ENCODE measurements at places on chromosomes 1 and 21.
A peak's percentile ranks its signal among the peaks of the same experiment; 100 is the strongest.

- peak; percentile 10 for DNase-seq
These were observed 9.9 kb upstream of the COG2 start for GRCh38 chr1:230632273-230632873.

DNA sequence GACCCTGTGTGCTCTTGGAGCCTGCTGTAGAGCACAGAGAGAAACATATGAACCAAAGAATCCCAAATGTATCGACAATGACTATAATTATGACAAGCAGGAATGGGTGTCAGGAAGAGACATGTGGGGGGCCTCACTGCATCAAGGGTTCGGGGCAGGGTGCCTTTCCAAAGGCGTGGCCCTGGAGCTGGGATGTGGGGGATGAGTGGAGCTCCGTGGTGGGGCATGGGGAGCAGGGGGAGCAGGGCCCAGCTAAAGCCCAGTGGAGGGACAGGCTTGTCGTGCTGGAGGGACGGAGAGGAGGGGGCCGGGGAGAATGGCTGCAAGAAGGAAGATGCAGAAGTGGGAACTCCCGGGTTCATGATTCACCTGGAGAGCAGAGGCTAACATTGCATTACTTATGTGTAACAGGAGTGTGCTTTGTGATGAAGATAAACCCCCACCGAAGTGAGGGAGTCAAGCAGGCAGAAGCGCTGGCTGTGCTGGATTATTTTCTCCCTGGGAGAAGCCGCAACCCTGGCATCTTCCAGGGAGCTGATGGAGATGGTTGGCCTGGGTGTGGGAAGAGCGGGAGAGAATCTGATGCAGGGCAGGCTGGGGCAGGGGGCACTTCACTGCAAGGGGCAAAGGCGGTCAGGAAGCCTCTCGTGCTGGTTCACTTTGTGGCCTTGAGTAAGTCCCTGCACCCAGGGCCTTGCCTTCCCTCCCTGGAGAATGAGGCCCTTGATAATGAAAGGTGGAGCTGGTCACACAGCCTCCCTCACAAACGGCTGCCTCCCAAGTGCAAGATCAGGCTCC lies 124.6 kb upstream of the RUNX3 start:
- DNase-seq, result no peak

GRCh38 chr1:11308699-11309224 lies 35.8 kb downstream of the UBIAD1 start:
- peak; percentile 57 for DNase-seq

GRCh38 chr1:19427087-19427781 lies 58.1 kb downstream of the CAPZB start:
- DNase-seq, result no peak

GRCh38 chr21:41250519-41250918 lies 66.1 kb upstream of the FAM3B start:
- no peak for DNase-seq

DNA sequence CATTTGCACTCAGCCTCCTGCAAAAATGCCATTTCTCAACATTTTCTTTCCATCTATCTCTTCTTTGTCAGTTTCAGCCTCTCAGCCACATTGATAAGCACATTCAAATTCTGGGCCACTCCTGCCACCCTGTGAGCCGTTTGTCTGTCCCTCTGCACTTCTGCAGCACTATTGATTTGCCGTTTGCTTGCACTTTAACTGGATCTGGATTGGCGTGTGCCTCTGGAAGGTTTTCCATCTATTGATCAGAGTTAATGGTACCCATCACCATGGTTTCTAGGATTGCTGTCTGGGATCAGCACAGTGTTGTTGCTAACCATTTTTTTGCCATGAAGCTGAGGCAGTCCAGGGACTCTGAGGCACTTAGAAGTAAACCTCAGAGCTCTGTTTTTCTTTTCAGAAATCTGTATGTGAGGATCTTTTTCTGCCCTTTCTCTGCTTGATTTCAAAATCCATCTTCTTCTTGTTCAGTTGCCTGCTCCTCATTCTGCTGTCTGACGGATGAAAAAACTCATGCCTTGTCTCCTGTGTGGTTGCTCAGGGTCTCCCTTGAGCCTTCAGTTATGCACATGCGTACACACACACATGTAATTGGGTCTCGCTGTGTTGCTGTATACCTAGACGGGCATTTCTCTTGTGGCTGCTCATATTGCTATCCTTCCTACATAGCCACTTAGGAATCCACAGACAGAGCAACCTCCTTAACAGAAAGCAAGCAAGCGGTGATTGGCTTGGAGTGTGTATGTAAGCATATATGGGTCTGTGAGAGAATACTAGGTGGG lies 67.9 kb downstream of the NOS1AP start:
- no peak for DNase-seq

- peak; percentile 78 for DNase-seq
These were observed 795 bp upstream of the POU2F1 start for GRCh38 chr1:167219646-167220536.

- no peak for DNase-seq
These were observed 39.0 kb upstream of the LBR start for GRCh38 chr1:225466848-225467192.

GRCh38 chr1:109712321-109712864 lies 342 bp downstream of the GSTM5 start:
- no peak for DNase-seq

DNA sequence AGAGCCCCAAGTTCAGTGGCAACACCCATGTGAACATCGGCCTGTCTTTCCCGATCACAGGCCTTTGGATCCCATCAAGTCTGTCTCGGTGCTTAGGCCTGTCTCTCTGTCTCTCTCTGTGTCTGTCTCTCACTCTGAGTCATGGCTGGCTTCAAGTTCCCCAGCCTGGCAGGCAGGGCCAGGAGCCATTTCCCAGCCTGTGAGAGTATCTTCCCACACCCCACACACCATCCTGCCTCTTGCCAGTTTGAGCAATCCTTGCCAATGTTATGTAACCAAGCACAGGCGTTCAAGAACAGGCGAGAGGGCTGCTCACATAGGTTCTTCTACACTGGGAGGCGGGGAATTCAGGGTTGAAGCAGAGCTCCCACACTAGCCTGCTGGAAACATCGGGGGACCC lies 70.0 kb upstream of the TMEM51 start:
- DNase-seq, result no peak

GRCh38 chr1:78052685-78053405 lies 7.1 kb downstream of the GIPC2 start:
- no peak for DNase-seq

- no peak for DNase-seq
These were observed 124.0 kb downstream of the SYT14 start for GRCh38 chr1:210061992-210062391.

DNA sequence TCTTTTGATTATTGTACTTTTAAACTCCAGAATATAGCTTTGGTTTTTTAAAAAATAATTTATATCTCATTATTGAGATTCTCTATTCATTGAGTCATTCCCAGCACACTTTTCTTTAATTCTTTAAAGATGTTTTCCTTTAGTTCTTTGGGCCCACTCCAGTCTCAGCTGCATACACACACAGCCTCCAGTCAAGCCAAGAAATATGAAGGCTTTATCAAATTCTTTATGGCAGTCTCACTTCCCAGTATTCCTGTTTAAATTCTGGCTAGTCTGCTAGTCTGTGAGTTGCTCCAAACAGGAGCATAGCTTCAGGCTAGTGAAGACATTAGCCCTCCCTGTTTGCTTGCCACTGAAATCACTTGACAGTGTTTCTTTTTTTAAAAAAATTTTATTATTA lies 61.2 kb downstream of the CRP start:
- DNase-seq, result no peak

DNA sequence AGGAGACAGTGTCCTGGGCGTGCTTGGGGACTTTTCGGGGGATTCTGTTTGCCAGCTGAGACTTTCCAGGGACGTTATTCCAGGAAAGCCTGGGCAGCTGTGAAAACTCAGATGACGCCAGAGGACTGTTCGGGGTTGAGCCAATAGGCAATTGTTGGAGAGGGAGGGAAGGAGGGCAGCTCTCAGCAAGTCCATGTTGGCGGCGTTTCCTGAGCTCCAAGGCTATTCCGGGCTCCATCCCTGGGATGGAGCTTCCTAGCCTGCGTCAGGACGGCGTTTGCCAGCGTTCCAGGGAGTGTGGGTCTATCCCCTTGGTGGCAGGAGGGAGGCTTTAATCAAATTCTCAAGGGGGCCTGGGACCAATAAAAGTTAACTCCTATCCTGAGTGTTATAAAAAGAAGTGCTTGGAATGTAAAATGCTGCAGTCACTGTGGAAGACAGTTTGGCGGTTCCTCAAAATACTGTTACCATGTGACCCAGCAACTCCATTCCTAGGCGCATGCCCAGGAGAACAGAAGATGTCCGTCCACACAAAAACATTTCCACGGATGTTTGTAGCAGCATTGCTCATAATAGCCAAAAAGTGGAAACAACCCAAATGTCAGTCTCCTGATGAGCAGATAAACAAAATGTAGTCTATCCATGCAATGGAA lies 15.2 kb downstream of the SLC27A3 start:
- no peak for DNase-seq

DNA sequence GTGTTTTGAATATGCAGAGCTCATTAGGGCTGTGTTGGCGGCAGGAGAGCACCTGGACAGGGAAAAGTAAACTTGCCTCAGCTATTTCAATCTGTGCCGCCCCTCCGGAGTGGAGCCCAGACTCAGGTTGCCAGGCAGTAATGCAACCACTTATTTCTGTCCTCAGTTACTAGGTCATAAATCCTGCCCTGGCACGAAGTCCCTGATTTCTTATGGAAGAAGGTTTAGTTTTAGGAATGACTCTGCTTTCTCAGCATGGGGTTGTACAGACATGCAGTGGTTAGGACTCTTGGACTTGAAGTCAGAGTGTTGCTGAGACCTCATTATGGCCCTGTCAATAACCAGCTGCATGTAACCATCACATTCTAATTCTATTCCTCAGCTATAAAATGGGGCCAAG lies 98.3 kb upstream of the FGGY start:
- no peak for DNase-seq

DNA sequence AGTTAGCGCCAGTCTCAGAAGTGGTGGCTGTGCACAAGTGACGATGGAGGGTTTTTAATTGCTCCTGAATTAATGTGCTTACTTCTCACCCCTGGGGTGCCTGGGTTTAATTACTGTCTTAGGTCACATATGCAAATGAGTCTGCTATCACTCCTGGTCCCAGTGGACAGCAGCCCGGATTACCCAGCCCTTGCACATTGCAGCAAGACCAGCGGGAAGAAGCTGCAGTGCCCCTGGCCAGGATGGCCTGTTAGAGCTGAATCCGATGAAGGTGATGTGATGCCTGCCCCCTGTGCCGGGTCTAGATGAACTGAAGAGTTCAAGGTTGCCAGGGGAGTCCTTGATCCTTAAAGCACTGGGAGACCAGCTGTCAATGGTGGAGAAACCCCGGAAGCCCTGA lies 24.2 kb downstream of the ENO1 start:
- no peak for DNase-seq

- peak; percentile 79 for DNase-seq
These were observed 177.7 kb downstream of the DPYD start for GRCh38 chr1:97743129-97743528.

DNA sequence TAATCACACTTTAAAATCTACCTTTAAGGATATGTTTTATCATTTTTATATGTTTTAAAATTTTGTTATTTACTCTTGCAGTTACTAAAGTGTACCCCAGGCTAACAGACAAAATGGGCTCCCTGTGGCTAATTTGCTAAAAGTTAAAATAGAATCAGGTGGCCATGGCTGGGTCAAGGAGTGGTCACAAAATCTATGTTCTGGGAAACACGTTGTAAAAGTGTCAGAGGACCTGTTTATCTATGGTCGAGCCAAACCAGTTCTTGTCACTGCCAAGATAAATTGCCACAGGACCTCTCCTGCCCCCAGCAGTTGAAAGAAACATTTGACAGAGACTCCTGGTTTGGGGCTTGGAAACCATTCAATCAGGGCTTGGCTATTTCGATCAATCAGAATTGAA lies 21.2 kb upstream of the TTLL7 start:
- no peak for DNase-seq

DNA sequence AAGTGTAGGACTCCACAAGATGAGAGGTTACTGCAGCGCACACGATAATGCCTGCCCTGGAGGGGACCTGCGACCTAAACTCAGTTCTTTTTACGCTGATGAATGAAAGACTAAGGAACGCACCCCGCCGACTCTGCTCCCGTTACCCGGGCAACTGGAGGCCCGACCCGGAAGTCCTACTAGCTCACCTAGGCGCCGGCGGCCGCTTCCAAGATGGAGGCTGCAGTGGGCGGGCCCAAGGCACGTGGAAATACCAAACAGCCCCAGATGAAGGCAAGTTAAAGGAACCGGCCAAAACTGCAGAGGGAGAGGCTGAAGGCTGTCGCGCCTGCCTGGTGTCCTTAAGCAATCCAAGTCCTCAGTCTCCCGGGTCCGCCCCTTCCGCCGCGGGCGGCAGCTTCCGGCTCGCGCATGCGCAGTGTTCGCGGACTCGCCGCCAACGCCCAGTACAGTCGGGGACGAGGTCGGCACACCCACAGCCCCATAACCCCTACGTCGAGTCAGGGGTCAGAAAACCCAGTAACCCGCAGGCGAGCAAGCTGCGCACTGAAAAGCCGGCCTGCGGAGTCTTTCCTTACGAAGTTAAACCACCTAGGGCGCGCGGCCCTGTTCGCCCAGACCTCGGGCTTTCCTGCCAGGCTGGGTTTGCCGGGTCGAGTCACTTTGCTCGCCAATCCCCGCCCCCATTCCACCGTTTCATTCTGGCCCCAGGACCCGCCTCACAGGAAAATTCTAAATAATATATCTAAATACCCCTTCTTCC lies at the start of gene SETD4:
Gene SETD4 (minus strand): TSS at position 368 of the 763 bp plus-strand sequence. CDS start 1,638 bp downstream, outside the sequence.
- DNase-seq, result peak; percentile 61

DNA sequence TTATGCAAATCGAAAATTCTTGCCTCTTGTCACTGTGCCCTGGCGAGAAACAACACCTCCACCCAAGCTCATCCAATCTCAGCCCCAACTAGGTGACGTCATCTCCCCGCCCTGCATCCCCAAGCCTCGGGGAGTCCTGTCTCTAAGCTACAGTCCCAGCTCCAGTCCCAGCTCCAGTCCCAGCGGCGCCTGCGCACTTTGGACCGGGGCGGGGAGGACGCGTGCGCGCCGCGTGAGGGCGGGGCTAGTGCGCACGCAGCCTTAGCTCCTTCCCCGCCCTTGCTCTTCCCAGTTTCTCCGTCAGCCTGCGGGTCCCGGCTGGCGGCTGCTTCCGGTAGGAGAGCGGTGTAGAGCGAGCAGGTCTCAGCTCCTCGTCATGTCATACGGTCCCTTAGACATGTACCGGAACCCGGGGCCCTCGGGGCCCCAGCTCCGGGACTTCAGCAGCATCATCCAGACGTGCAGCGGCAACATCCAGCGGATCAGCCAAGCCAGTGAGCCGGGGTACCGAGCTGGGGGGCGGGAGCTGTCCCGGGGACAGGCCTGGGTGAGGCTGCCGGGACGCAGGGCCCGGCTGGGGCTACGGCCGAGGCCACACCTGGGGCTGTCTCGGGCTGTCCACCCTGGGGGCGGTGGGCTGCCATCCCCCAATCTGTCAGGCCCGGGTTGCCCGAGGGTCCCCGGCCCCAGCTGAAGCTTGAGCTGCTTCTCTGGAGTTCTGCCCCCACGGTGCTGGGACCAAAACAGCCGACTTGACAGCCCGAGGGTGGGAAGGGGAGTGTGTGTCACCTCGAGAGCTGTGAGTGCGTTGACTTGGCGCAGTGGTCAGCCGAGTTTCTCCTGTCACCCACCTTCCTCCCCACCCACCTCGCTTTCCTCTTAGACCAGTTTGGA lies at the start of gene STX12:
Gene STX12 (plus strand): TSS at position 288 of the 894 bp plus-strand sequence. CDS start 89 bp downstream, at position 377.
- DNase-seq, result peak; percentile 90

GRCh38 chr1:151273924-151274466 lies 8.1 kb upstream of the ZNF687 start:
- DNase-seq, result no peak
